ENCODE measurements at places on chromosomes 2 and 18. TPM values are rescaled to one million over a fixed set of nuclear protein-coding genes. Genes with fewer than 3 reads are reported as not detected.
A peak's percentile ranks its signal among the peaks of the same experiment; 100 is the strongest.

DNA sequence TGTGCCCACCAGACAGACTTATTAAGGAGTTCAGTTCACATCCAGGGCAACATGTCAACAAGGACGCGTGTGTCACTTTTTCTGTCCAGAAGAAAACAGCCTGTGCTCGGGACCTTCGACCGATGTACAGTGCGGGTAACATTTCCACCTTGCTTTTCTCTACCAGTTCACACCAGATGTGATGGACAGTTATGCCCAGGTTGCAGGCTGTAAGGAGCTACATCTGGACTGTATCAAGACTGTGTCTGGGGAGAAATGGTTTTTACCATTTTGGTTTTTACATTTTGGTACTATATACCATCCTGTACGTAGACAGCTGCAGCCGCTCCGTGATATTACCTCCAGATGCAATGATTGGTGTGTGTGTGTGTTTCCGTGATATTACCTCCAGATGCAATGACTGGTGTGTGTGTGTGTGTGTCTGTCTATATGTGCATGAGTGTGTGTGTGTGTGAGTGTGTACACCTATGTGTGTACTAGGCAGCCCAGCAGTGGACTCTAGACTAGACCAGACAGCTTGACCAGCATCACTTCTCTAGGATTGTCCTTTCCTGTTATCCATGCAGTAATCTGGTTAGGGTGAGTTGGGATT is 118.0 kb downstream of the COL6A3 start:
- DNase-seq = no peak

The ALPG gene
- not detected for polyA plus RNA-seq

- DNase-seq = peak; percentile 10
Observed at GRCh38 chr2:200662727-200663126, 76.9 kb downstream of the AOX1 start.

DNA sequence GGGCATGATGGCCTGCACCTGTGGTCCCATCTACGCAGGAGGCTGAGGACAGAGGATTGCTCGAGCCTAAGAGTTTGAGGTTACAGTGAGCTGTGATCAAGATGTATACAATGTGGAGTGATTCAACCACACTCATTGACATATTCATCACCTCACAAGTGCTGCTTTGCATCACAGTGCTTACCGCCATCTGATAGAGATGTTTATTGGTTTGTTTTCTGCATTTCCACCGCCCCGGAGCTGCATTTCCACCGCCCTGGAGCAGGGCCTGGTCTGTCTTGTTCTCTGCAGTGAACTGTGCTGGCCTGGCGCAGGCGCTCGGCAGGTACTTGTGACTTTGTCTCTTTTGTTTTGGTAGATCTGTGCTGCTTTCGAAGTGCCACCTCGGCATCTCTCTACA is 96.0 kb downstream of the SMAD7 start:
- no peak for DNase-seq

DNA sequence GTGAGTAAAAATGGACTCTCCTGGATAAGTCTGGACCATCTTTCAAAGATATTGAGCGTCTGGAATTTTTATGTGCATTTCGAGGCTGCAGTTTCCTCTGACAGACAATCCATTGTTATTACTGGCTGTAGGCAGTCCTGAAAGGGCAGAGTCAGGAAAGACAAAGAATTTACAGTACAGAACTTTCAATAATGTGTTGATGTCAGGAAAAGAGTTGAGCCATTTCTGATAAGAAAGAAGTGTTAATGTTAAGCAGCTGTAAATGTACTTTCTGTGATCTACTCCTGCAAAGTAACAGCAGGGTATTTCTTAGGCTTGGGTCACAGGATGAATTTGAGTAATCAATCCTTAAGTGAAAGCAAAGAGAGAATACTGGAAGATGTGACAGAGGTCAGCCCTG is 29.8 kb downstream of the TSPYL6 start:
- no peak for DNase-seq

GRCh38 chr18:28995319-28995718 is 818.4 kb upstream of the CDH2 start:
- DNase-seq = no peak

DNA sequence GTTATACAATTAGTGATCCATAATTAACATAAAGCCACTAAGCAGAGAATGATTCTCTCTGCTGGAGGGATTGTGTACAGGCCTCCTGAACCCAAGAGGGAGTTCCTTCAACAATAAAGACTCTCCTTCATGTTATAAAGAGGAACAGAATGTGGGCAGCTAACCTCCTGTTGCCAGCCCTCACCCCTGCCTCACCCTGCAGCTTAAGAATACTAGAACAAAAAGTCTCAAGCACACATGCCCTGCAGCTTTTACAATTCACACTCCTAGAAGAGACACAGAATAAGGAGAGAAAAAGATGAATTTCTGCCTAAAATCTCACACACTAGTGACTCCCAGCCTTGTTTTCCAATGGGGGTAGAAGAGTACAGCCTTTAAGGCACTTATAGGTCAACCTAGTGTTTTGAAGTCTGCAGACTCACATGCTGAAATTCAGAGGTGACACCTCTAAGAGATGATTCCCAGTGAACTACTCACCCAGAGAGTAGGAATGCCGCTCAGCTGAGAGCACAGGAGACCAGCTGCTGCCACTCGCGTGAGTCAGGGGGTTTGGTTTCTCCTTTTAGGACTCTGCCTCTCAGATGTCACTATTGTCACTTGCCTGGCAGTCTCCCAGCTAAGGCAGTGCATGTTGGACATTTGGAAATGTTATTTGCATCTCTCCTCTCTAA is 32.5 kb upstream of the IL1RL1 start:
- peak; percentile 47 for DNase-seq

GRCh38 chr2:9251154-9252001 is 44.8 kb downstream of the ASAP2 start:
- DNase-seq = peak; percentile 72

GRCh38 chr18:62339106-62339988 is 14.2 kb downstream of the TNFRSF11A start:
- DNase-seq = no peak

The DSG4 gene
- not detected for polyA plus RNA-seq

GRCh38 chr2:224206816-224207215 is 167.7 kb upstream of the SERPINE2 start:
- no peak for DNase-seq

GRCh38 chr2:28752631-28753376 is 1.2 kb downstream of the PPP1CB start:
- peak; percentile 56 for DNase-seq

DNA sequence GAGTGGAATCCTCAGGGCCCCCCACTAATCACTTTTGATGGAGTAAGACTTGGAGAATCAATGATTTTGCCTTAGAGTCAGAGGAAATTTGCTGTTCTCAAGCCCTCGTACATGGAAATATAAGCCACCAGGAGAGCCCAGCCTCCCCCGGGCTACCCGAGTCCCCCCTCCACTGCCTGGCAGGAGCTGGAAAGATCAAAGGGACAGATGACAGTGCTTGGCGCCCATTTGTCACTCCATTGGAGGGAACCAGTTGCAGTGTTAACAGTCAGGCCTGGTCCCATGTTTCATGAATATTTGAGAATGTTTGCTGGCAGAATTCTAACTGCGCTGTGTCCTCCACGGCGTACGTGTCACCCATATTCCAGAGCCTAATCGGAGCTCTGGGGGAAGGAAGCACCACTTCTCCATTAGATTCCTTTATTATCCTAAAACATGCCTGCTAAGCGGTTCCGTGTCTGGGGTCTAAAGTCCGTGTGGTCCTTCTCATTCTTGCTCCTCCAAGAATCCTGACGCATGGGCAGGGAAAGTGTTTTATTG is 202.4 kb downstream of the KLHL29 start:
- no peak for DNase-seq

GRCh38 chr18:22643731-22644130 is 226.0 kb upstream of the CTAGE1 start:
- no peak for DNase-seq

The FMNL2 gene
- polyA plus RNA-seq = 21.4 TPM

DNA sequence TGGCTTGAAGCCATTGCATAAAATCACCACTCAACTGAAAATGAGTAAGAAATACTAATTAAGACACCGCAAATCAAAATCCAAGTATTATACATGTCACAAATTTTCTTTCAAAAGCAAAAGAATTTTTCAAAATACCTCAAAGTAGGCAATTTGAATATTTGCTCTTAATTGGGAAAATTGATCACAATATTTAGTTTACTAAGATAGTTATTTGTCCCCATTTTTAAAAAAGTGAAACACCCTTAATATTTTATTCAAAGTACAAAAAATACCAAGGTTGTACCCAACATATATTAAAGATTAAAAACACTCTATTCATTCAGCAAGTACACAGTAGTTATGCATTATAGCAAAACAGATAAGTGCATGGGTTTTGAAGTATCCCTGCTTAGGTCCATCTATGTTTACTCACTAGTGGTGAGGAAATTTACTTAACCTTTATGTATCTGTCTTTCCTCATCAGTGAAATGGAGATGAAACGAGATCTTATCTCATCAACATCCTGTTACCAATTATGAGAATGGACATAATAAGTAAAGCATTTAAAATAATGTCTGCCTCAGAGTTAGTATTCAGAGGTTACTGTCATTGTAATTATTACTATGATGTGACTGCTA is 35.1 kb downstream of the VPS54 start:
- no peak for DNase-seq

DNA sequence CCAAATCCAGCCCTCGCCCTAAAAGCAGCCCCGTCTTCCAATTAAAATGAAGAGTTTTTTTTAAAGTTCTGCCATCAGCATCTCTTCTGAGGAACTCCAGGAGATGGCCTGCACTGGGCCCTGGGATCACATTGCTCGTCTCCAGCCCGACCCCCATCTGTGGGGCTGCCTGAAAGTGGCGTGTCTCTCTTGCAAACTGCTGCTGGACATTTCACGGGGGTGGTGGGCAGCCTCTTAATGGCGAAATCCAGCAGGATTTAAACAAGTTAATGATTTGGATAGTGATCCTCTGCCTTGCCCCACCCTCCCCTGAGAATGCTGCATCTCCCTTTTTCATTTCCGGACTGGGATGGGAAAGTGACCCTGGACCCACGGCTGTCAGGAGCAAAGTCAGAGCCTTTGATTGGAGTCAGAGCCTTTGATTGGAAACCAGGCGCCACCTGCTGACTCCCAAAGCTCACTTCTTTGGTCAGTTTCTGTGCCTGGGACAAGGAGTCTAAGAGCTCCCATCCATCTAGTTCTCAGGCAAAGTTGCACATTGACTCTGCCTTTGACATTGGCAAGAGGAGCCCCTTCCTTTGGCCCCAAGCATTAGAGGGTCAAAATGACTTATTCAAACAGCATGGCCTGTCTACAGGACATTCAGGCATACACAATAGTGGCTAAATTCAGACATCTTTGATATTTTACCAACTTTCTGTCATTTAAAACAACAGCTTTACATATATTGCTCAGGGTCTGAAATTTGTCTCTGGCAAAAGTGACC is 155.2 kb downstream of the SH3BP4 start:
- DNase-seq = peak; percentile 69

- no peak for DNase-seq
Observed at GRCh38 chr2:200744201-200744602, 67.5 kb upstream of the BZW1 start.

- DNase-seq = no peak
Observed at GRCh38 chr2:11030909-11031308, 119.2 kb downstream of the KCNF1 start.

GRCh38 chr2:190668892-190669291 is 20.0 kb downstream of the NAB1 start:
- DNase-seq = no peak

- DNase-seq = no peak
Observed at GRCh38 chr2:221063568-221063967, 508.5 kb downstream of the EPHA4 start.

DNA sequence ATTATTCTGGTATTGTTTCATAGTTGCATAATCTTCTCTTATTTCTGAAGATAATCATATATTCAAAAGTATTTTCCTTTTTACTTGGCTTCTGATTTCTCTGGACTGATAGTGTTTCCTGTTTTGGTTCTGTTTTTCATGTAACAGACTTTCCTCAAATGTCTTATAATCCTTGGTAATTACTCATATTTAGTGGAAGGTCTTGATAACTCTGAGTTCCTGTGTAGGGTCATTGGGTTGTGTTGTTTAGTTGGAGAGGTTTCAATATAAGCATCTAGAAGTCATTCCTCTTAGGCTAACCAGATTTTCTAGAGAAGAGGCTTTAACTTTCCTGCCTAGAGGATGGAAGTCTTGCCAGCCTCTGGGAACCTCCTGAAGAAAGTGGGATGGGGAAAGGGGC is 23.8 kb downstream of the MFSD6 start:
- DNase-seq = no peak

The BUB1 gene
- polyA plus RNA-seq = 10.6 TPM

DNA sequence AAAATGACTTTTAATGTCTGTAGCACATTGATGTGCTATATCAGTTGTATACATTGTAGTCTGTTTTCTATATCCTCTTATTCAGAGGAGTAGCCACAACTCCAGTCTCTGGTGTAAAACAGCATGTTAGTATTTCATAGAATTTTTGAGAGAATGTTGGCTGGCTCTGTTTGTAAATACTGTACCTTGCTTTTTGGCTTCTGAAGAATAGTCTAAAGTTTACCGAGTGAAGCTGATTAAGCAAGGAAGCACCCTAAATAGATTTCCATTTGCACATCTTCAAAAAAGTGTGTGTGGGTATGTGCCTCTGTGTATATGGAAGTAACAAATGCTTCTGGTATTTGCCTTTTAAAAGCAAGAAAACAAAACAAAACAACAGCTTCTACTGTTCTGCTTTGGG is 50.5 kb downstream of the MAP4K4 start:
- no peak for DNase-seq

GRCh38 chr2:71893646-71894045 is 254.0 kb downstream of the CYP26B1 start:
- DNase-seq = no peak

DNA sequence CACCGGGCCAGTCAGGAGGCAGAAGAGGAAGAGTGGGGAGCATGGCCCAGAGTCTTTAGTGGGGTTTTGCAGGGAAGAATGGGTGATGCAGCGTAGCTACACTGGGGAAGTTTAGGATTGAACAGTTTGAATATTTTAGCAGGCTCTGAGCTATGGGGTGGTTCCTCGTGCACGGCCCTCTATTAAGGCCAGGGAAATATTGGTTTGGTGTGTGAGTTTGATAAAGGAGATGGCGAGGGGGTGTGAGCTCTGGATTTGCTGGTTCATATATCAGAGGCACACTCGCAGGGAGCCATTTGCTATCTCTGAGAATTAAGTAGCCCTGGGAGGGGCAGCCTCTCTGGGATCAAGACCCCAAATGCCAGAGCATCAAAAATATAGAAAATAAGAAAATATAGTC is 50.1 kb downstream of the BOLA3 start:
- DNase-seq = no peak

DNA sequence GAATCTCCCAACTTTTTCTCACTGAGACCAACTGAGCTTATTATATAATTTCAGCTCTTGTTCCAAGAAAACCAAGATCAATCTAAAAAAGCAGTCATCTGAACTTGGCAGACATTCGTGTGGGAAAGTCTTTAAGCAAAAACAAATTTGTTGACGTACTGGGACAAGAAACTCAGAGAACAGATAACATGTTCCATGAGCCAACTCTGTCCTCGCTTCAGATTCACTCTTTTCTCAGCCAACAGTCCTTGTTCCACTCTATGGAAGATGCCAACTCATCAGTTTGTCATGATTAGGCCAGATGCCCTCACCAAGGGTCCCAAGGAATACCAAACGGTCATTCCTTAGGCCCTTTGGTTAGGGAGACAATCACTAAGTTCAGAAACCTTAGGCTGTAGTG is 224.2 kb upstream of the CTAGE1 start:
- peak; percentile 14 for DNase-seq

- DNase-seq = peak; percentile 22
Observed at GRCh38 chr2:65867446-65867845, 435.0 kb upstream of the SPRED2 start.
